ENCODE measurements at places on chromosomes 11 and 22.
A peak's percentile ranks its signal among the peaks of the same experiment; 100 is the strongest.

GRCh38 chr11:17750013-17750800 is 15.6 kb downstream of the KCNC1 start:
- no peak for DNase-seq

DNA sequence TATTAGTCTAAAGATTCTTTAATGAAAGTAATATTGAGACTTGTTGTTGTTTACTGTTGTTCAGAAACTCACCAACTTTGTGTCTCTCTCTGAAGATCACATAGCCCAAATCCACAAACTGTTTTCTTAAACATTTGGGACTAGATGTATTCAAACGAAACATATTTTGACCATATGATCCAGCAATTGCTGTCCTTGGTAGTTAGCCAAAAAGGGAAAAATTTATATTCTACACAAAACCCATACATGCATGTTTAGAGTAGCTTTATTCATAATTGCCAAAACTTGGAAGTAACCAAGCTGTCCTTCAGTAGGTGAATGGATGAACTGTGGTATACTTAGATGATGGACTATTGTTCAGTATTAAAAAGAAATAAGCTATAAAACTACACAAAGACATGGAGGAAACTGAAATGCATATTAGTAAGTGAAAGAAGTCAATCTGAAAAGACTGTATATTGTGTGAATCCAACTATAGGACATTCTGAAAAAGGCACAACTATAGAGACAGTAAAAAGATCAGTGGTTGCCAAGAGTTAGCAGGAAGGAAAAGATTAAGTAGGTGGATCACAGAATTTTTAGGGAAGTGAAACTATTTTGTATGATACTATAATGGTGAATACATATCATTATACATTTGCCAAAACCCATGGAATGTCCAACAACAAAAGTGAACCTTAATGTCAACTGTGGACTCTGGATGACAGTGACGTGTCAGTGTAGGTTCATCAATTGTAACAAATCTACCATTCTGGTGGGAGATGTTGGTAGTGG is 442.9 kb downstream of the INSC start:
- no peak for DNase-seq

GRCh38 chr11:72615329-72615728 is 58.9 kb downstream of the PDE2A start:
- DNase-seq = no peak

DNA sequence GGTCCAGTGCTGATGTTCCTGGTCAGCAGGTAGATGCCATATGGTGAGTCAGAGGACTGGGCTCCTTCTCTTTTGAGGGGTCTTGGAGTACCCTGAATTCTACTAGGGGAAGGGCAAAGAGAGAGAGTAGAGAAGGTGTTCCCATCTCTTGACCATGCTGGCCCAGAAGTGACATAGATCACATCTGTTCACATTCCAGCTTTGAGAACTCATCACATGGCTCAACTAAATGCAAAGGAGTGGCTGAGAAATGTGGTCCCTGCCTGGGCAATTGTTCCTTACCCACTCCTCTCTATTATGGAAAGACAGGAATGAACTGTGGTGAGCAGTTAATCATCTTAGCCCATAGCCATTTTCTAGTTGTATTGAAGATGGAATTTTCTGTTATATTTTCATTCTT is 105.4 kb upstream of the TIMP3 start:
- no peak for DNase-seq

- no peak for DNase-seq
Observed at GRCh38 chr11:32137263-32137662, 46.4 kb downstream of the RCN1 start.

DNA sequence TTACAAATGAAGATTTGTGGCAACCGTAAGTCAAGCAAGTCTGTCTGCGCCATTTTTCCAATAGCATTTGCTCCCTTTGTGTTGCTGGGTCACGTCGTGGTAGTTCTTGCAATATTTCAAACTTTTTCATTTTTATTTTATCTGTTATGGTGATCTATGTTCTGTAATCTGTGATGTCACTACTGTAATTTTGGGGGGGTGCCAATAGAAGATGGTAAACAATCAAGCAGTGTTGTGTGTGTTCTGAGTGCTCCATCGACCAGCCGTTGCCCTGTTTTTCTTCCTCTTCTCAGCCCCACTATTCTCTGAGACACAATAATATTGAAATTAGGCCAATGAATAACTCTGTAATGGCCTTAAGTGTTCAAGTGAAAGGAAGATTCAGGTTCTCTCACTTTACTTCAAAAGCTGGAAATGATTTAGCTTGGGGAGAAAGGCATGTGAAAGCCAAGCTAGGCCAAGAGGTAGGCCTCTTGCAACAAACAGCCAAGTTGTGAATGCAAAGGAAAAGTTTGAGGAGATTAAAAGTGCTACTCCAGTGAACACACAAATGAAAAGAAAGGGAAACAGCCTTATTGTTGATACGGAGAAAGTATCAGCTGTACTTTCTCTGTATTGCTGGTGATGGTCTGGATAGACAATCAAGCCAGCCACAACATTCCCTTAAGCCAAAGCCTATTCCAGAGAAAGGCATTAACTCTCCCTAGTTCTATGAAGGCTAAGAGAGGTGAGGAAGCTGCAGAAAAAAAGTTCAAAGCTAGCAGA is 7.5 kb downstream of the ZC3H12C start:
- no peak for DNase-seq

- peak; percentile 21 for DNase-seq
Observed at GRCh38 chr11:19102521-19102900, 14.5 kb upstream of the ZDHHC13 start.

DNA sequence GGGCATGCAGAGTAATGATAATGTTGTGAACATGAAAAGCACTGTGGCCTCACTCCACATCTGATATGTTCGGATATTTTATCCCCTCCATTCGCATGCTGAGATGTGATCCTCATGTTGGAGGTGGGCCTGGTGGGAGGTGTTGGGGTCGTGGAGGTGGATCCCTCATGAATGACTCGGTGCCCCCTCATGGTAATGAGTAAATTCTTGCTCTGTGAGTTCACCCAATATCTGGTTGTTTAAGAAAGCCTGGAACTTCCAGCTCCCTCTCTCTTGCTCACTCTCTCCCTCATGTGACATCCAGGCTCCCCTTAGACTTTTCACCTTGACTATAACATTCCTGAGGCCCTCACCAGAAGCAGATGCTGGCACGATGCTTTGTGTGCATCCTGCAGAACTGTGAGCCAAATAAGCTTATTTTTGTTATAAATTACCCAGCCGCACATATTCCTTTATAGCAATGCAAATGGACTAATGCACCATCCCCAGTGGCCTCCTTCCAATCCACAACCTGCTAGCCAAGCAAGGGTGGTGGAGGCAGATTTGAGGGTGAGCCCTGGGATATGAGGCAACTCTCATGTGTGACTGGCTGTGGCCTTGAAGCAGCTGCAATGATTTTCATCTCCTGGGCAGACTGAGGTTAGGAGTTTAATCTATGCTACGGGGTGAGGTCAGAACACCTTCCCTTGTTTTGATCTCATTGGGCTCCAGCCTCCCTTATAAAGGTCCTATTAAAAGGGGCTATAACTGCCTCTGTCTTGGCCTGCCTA is 276.5 kb downstream of the ETS1 start:
- no peak for DNase-seq

GRCh38 chr11:117482881-117483280 is 155.2 kb downstream of the CEP164 start:
- no peak for DNase-seq

- no peak for DNase-seq
Observed at GRCh38 chr11:113188371-113188834, 126.0 kb upstream of the TTC12 start.

DNA sequence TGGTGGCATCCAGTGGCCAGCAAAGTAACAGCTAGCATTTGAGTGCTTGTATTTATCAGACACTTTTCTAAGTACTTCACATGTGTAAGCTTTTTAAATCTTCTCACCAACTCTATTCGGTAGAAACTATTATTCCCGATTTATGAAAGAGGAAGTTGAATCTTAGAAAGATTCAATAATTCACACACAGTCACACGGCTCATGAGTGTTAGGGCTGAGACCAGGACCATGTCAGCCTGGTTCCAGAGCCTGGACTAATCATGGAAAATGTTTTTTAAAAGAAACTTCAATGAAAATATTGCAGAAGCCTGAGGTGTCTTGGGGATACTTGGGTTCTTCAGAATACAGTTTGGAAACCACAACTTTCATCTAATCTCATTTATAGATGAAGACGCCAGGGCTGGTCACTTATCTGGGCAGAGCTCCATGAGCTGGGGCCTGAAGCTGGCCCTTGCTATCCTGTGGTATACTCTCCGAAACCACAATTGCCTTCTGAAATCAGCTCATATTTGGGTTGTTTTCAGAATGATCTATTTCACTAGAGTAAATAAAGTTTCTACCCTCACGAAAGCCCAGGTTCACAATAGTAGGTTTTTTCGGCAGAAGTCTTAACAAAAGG is 4.3 kb upstream of the CRTAM start:
- DNase-seq = no peak

DNA sequence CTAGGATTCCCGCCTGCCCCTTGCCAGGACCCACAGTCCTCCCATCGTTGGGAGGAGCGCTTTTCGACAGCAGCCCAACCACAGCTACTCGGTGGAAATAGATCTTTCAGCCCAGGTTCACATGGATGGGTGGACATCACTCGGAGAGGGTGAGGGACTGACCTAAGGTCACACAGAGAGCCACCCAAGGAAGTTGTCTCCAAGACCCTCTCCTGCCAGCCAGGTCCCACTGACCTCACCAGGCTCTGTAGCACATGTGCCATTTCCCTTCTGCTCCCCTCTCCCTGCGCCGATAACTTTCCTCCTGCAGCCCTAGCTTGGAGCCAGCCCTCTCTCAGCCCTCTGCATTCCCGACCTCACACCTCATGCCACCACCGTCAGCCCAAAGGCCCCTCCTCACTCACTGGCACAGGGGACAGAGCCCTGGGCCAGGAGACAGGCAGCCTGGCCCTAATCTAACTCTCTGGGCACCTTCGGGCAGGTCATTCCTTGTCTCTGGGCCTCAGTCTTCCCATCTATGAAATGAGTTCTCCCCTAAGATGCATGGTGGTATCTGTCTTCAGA is 4.7 kb downstream of the KCNJ4 start:
- DNase-seq = no peak

GRCh38 chr22:24592851-24593558 is at the start of gene LRRC75B:
Gene LRRC75B (minus strand): TSS chr22:24593073. CDS start chr22:24593039, 34 bp downstream.
- peak; percentile 84 for DNase-seq

- DNase-seq = no peak
Observed at GRCh38 chr11:6992457-6993417, 27.4 kb downstream of the ZNF214 start.

DNA sequence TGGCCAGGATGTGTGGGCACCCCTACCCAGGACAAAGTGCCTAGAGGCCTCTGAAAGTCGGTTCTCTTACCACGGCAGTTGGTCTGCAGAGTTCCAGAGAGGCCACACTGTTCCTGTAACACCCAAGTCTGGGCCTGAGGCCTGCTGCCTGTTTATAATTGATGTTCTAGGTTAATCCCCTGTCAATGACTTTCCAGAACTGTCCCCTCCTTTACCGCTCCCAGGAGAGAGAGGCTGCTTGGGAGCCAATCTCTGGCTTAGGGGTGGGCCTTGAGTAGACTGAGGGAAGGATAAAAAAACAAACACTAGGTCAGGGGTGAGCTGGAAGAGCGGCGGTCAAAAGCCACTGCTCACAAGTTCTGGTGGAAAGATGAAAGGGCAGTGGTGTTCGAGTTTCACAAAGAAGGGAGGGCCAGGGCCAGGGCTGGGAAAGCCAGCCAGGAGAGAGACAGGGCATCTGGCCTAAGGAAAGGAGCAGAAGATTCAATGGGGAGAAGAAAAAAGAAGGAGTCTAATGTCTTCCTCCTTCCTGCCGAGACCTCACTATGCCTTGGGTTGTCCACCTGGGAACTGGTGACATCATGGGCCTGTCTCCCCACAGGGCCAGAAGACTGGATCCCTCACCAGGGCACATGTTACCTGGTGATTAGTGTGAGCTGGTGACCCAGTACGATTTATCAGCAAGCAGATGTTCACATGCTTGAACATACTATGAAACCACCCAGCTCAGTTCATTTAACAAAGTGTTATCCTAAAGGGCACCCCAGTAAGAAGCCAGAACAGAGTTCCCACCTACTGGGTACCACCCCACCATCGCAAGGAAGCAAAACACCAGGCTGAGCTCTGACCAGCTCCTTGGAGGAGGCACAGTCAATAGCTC is 50.2 kb downstream of the PC start:
- no peak for DNase-seq

GRCh38 chr11:21461701-21462100 is 731.2 kb upstream of the ANO5 start:
- no peak for DNase-seq

- DNase-seq = no peak
Observed at GRCh38 chr22:44112191-44112590, 68.5 kb upstream of the PARVG start.

- DNase-seq = no peak
Observed at GRCh38 chr11:16787035-16787742, 48.7 kb downstream of the C11orf58 start.

DNA sequence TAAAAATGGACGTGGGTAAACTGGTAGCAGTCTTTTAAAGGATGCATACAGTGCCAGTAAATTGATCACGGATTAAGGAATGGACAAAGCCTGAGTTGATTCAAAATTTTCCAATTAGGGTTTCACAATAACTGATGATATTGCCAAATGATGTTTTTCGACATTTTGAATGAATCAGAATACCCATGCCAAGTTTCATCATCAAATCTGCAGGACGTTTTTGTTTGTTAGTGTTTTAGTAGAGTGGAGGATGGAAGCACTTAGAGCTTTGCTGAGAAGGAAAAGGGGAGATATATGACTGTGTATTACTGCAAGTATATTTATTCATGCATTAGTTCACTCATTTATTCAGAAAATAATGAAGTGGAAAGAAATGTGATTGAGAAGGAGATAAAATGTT is 78.3 kb downstream of the SLC17A6 start:
- DNase-seq = no peak

DNA sequence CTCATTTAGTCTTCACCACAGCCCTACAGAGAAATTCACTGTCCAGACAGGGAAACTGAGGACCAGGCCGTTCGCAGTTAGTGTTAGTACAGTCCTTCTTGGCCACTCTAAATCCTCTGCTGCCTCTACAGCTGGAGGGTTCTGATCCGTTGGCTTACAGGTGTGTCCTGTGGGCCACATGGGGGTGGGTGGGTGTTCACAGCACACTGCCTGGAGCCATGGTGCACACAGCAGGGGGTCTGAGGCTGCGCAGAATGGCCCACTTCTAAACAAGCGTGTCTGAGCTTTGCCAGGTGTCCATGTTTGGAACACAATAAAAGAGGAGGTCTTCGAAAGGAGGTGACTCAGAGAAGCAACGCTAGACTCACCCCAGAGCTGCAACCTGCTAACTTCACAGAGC is 249.0 kb downstream of the ST3GAL4 start:
- DNase-seq = no peak
